CD4-positive, CD25-positive, alpha-beta regulatory T cell (primary cell): ENCODE measurements at places on chromosomes 5 and 9.

GRCh38 chr5:14737291-14737690 is 72.8 kb downstream of the OTULIN start:
- no peak for DNase-seq

- DNase-seq, result peak; percentile 22
These were observed 333.7 kb downstream of the CWC27 start for GRCh38 chr5:65102371-65102975.

DNA sequence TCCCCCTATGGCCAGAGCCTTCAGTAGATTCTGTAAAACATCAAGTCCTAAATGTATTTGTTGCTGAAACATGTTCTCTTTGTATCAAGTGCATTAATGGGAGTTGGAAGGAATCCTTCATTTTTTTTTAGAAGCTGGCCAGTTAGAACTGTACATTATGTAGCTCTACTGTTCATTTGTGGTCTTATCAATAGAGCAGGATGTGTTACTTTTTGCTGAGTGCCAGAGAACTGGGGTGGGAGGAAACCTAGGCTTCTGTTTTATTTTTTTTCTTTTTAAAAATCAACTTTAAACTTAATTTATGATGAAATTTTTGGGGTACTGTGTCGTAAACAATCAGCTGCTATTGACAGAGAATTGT is 5.1 kb downstream of the PIP5K1B start:
- no peak for DNase-seq

DNA sequence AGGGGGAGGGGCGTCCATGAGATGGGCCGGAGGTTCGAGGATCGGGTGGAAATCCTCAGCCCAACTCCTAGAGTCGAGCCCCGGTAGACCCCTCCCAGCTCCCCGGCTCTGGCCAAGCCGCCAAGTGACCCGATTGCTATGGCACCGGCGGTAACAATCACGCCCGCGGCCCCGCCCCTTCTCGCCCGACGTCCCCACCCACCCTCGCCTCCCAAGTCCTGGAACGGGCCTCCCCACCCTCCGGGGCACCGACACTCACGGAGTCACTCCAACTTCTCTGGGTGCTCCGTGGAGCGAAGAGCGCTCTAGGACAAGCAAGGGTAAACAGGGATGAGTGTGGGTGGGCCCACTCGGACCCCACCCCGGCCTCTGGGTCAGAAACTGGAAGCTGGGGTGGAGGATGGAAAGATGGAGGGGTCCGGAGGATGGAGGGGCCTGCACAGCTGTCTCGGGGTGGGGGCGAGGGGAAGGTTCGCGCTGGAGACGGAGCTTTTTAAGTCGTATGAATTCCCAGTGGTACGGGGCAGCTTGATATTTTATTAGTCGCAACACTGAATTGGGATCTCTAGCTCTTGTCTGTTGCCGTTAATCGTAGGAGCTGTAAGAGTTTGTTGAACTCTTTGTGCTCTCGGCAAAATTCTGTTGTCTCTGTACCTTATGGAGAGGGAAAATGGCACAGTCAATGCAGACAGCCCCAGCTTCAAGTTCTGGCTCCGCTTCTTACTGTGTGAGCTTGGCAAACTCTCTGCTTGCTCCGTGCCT is at the start of gene SPACA9:
Gene SPACA9, plus strand, starts transcription at position 204 of the 762 bp plus-strand sequence. CDS start 5,050 bp downstream, outside the sequence.
- no peak for DNase-seq
